ENCODE measurements at places on chromosomes 12 and 14.
A peak's percentile ranks its signal among the peaks of the same experiment; 100 is the strongest.

GRCh38 chr12:106602076-106602475 is 19.3 kb downstream of the RFX4 start:
- DNase-seq: no peak

DNA sequence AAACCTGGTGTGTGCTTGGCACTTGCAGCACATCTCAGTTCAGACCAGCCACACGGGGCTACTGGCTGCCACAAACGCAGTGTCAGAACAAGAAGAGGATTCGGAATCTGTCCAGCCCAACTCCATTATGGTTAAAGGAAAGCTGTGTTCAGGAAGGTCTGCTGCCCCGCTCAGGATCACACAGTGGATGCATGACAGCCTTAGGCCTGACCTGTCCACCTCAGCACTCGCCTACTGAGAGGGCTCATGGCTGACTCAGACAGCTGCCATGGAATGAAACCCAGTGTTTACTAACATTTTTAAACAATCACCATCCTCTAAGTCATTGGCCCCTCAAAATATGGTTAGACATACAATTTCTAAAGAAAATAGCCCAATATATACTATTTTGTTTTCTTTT is 5.6 kb upstream of the NIN start:
- DNase-seq: no peak

GRCh38 chr12:113967368-113967767 is 1.2 kb upstream of the RBM19 start:
- no peak for DNase-seq

DNA sequence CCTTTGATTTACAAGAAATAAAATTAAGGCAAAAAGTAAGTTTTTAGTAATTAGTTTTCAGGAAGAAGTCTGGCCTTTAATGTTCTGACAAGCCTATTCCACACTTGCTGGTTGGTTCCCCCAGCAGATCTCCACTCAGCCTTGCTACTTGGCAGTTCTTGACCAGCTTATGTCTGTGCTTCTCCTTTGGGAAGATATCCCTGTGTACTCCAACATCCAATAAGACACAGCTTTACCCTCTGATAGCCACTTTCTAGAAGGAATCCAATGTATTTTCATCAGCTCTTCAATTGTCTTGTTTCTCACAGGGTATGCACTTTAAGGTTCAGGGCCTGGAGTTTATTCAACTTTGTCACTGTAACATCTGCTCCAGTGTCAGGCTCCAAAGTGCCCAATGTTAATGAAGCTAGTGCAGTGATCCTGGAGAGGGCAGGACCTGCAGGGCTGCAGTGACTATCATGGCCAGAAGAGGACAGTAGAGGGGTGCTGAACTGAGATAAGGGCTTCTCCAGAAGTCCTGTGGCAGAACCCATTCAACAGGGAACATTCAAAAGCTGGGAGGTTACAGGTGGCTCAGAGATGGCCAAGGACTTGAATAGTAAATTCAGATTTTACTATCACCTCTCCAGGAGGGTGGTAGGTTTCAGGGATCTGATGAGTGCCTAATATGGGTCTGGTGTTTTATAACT is 22.9 kb downstream of the JKAMP start:
- peak; percentile 70 for DNase-seq

- DNase-seq: peak; percentile 40
Observed at GRCh38 chr12:68746572-68747180, 700 bp downstream of the SLC35E3 start.

DNA sequence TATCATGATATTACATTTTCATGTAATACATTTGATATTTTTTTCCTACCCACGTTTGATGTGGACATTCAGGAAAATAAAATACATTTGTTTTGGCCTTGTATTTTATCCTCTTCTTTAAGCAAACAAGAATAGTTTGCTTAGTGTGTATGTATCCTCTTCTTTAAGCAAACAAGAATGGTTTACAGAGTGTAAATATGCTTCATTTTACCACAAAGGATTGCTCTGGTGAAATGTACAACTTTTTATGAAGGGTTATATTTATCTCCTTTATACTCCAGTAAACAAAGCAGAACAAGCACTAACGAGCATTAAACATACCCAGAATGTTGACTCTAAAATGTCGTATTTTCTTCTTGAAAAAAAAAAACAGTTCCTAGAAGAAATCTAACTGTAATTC is 244.7 kb downstream of the KCNH5 start:
- DNase-seq: no peak

DNA sequence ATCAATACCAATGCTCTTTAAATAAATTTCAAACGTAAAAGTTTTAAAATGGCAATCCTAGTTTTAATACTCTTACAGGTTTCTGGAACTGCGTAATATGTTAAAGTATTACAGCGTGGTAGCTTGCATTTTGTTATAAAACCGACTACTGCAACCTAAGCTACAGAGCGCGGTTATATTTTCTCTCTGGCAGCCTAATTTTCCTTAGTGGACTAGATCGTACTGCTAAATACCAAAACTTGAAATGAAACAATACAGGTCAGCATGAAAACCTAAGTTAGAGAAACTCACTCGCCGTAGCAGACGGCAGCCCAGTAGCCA is 1.2 kb downstream of the CCDC92 start:
- no peak for DNase-seq

- DNase-seq: no peak
Observed at GRCh38 chr12:81859521-81859920, 100.4 kb upstream of the PPFIA2 start.

GRCh38 chr12:10069099-10069498 is 29.7 kb downstream of the CLEC1A start:
- DNase-seq: no peak

GRCh38 chr14:76987956-76988520 is 40.5 kb downstream of the IRF2BPL start:
- DNase-seq: no peak

DNA sequence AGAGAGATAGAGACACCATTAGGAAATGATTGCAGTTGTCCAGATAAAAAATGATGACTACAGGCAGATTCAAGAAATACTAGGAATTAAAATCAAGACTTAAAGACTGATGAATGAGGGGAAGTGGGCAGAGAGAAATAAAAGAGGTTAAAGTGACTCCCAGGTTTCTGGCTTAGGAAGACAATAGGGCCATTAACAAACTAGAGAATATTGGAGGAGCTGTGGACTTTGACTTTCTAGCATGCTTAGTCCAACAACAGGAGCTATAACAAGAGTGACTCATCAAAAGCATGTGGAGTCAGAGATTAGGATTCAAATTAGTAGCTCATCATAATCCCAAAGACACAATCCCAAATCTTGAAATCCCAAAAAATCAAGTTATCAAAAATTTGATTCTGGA is 101.5 kb downstream of the BMP4 start:
- no peak for DNase-seq

- no peak for DNase-seq
Observed at GRCh38 chr12:109619002-109619604, 45.5 kb downstream of the MVK start.

- DNase-seq: no peak
Observed at GRCh38 chr14:71554959-71555612, 377.1 kb upstream of the RGS6 start.

- DNase-seq: no peak
Observed at GRCh38 chr12:108933949-108934348, 54.1 kb downstream of the DAO start.

DNA sequence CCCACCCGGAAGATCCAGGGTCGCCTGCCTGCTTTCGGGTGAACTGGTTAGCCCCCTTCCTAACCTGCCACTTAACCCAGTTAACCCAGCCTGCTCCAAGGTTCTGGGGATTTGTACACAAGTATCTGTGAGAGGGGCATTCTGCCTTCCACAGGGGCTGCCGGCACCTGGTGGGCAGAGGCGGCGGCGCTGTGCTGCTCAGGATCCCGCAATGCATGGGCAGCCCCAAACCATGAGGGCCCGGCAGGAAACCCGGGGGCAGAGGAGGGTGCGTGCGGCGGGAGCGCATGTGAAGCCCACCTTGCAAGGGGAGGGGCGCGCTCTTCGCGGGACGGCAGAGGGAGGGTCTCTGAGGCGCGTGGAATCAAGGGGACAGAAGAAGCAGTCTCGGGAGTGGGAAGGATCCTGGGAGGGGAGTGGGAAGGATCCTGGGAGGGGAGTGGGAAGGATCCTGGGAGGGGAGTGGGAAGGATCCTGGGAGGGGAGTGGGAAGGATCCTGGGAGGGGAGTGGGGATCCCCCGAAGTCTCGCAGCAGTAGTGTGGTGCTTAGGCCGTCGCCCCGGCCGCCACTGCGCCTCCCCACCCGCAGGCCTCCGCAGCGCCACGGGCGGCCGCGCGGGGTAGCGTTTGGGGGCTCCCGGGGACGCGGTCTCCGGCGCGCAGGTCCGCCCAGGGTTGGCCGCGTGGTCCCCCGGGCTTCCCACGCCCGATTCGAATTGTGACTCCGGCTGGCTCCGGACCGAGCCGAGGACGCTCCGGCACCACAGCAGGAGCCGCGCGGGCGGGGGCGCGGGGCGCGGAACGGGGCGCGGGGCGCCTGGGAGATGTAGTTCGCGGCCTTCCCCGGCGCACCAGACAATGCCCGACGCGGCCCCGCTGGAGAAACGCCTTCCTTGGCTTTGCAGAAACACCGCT is 4.9 kb upstream of the MTA1 start:
- peak; percentile 66 for DNase-seq

DNA sequence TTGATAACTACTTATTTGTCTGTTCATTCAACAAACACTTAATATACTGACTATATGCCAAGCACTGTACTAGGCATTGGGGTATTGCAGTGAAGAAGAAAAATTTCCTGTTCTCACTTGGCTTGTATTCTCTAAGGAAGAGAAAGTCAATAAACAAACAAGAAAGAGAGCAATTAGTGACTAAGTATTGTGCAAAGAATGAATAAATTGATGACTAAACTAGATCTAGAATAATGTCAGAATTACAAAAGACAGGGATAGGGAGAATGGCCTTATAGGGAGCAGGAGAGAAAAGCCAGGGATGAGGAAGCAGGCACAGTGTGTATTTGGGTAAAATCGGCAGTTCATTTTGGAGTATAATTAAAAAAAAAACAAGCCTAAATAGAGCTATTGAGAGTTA is 4.2 kb upstream of the LIN7A start:
- no peak for DNase-seq

DNA sequence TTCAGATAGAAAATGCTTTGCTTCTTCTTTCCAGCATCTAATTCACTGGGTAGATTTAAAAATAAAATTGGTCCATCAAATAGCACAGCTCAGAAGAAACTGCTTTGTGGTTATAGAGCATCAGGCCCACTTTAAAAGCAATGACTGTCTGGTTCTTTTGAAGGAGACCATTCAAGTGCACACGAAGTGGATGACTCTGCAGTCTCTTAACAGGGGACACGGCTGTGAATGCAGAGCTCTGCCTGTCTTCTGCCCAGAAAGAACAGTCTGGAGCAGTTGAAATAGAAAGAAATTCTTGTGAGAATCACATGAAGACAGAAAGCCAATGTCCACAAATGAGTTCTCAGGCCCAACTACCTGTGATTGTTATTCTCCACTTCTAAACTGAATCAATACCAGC is 138.7 kb upstream of the PLEKHA5 start:
- DNase-seq: no peak

DNA sequence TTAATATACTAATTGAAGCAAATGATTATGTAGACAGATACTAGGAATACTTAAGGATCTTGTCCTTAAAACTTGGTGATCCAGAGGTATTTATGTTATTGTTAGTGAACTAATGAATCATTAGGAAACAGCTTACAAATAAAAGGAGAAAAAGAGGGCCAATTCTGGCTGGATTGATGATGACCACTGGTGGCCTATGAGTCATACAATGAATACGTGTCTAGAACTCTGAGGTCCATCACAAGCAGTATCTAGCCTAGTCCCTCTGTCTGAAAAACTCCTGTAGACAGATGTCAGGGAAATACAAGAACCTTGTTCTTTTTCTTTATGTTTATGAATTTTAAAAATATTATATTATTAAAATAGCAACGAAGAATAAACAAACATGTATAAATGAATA is 51.7 kb upstream of the RTL1 start:
- no peak for DNase-seq

Measured in activated CD4-positive, alpha-beta T cell treated with anti-CD3 and anti-CD28 coated beads, Interleukin-2, amount 50 U/mL, for 48 hours (primary cell).